Parietal lobe (tissue), 2 donors: ENCODE measurements at places on chromosomes 4 and X. TPM values are rescaled to one million over a fixed set of nuclear protein-coding genes. Genes with fewer than 3 reads are reported as not detected.

SHOX gene
- total RNA-seq, result not detected

SLC10A4 gene
- total RNA-seq, result 5.6 TPM

ETDA gene
- total RNA-seq, result not detected

BEX2 gene
- 111 TPM for total RNA-seq

PPEF1 gene
- total RNA-seq, result 29.7 TPM

TRAM1L1 gene
- 21.6 TPM for total RNA-seq

F9 gene
- total RNA-seq, result not detected

NIPAL1 gene
- total RNA-seq, result 1.3 TPM

VCX gene
- total RNA-seq, result not detected
